Ovary (tissue), 10 donors: ENCODE measurements at places on chromosomes 13 and 19. TPM values are rescaled to one million over a fixed set of nuclear protein-coding genes. Genes with fewer than 3 reads are reported as not detected.

The TMEM59L gene
- not detected for total RNA-seq

The ACP7 gene
- total RNA-seq = not detected

The SMG9 gene
- 13.9 TPM for total RNA-seq

DNA sequence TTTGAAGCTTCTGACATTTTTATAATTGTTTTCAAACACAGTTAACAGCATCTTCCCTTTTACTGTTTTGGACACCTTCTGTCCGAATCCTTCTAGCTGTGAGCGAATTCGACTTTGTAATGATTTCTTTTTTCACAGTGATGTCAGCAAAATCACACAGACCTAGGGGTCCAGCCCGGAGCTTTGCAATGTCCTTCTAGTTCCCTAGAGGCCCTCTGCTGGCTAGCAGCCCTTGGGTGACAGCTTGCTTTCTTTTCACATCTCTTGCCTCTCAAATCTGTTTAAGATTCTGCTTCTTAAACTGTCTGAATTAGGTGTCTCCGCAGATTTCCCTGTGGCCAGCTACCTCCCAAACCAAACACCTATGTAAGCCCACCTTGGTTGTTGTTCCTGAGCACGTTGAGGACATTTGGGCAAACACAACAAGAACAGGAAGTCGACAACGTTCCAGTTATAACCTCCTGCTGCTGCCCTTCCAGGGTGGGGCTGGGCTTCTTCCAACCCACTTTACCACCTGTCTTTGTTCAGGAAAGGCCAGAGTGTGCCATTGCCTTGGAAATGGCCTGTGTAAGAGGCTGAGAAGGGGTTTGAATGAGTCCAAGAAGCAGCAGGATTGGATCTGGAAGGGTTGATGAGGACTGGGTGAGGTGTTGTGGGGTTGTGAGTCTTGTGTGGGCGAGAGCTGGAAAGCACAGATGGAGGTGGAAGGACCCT is 123.1 kb downstream of the ATP8A2 start:
- no peak for DNase-seq
- H3K27me3 ChIP-seq = no peaks in the 10 kb centered on the region
- no peaks in the 10 kb centered on the region for H3K4me1 ChIP-seq
- H3K36me3 ChIP-seq = no peaks in the 10 kb centered on the region
- H3K4me3 ChIP-seq = no peak overlapping the region
- H3K27ac ChIP-seq = no peak overlapping the region

DNA sequence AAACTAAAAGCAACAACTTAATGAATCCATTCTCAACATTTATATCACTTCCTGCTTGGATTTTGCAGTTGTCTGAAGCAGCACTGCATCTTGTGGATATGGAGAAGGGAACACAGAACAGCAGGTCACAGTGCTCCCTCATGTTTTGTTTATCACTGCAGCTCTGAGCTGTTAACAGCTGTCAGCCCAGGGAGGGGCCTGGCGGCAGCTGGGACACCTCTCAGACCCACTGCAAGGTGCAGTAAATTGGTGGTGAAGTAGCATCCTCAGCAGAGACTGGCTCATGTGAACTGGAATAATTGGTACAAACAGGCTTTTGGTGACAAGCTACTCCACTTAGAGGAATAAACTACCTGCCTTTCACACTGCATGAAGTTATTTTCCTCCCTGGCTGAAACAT is 170.4 kb downstream of the LIG4 start:
- H3K27me3 ChIP-seq = no peaks in the 10 kb centered on the region
- no peak for DNase-seq
- no peak overlapping the region for H3K4me3 ChIP-seq
- H3K27ac ChIP-seq = no peak overlapping the region

DNA sequence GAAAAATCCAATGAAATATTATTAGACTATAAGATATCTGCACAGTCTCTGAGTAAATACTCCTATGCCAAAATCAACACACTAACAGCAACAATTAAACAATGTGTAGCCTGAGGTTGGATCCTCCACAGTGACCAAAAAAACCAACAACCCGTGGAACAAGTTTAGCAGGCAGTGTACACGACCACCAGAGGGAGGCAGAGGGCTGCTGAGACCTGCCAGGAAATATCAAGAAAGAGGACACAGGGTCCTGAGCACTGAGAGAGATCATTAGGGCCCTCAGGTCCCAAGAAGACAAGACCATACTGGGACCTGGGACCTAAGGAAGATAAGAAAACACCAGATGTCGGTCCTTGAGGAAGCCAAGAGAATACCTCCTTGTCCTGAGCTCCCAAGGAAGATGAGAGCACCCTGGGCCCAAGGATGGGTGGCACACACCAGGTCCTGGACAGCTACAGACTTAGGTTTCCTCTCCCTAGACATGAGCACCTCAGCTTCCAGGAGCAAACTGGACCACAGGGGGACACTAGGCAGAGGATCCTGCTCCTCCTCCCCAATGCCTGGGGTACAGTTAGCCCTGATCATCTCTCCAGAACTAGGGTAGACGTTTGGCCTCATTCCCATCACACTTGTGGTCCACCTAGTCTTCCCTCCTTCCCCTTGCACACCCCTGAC is 822 bp upstream of the ZNF274 start:
- peaks cover 5% of the 10 kb centered on the region for H3K36me3 ChIP-seq
- peak overlapping the region; percentile 72 for H3K4me3 ChIP-seq
- H3K27ac ChIP-seq = peak overlapping the region; percentile 98
- peak; percentile 36 for DNase-seq
- H3K4me1 ChIP-seq = peaks cover 4% of the 10 kb centered on the region

DNA sequence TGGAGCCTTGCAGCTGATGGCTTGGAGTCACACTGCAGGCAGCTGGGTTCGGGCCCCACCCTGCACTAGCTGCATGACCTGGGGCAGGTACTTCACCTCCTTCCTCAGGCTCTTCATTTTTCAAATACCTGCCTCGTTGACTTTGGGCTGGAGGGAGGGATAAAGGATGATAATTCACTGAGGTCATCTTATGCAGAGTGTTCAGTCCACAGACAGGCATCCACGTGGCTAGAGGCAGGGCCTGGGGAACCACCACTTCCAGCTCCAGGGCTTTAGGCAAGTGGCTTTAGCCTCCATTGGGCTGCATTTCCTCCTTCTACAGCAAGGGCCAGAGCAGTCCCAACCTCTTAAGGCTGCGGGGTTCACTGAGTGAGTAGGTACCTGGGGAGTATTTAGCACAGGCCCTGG is 84.8 kb downstream of the SIPA1L3 start:
- H3K36me3 ChIP-seq = no peaks in the 10 kb centered on the region
- no peak for DNase-seq
- H3K27ac ChIP-seq = no peak overlapping the region
- no peak overlapping the region for H3K4me3 ChIP-seq

DNA sequence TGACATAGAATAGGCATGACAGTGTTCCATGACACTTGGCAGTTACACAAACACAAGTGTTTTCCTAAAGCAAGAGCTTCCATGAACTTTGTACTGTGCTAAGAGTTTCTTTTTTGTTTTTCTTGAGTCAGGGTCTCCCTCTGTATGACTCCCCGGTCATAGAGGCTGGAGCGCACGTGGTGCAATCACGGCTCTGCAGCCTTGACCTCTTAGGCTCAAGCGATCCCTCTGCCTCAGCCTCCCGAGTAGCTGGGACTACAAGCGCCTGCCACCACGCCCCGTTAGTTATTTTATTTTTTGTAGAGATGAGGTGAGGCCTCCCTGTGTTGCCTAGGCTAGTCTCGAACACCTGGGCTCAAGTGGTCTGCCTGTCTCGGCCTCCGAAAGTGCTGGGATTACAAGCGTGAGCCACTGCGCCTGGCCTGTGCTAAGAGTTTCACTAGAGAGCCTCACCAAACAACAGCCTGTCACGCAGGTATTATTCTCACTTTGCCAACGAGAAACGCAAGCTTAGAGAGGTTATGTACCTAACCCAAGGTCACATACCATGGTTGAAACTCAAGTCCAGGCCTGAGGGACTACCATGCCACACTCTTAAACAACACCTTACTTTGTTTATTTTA is 355.9 kb downstream of the KLF12 start:
- no peak overlapping the region for H3K4me3 ChIP-seq
- no peak for DNase-seq
- H3K27ac ChIP-seq = no peak overlapping the region
- peaks cover 2% of the 10 kb centered on the region for H3K4me1 ChIP-seq
- H3K27me3 ChIP-seq = no peaks in the 10 kb centered on the region

DNA sequence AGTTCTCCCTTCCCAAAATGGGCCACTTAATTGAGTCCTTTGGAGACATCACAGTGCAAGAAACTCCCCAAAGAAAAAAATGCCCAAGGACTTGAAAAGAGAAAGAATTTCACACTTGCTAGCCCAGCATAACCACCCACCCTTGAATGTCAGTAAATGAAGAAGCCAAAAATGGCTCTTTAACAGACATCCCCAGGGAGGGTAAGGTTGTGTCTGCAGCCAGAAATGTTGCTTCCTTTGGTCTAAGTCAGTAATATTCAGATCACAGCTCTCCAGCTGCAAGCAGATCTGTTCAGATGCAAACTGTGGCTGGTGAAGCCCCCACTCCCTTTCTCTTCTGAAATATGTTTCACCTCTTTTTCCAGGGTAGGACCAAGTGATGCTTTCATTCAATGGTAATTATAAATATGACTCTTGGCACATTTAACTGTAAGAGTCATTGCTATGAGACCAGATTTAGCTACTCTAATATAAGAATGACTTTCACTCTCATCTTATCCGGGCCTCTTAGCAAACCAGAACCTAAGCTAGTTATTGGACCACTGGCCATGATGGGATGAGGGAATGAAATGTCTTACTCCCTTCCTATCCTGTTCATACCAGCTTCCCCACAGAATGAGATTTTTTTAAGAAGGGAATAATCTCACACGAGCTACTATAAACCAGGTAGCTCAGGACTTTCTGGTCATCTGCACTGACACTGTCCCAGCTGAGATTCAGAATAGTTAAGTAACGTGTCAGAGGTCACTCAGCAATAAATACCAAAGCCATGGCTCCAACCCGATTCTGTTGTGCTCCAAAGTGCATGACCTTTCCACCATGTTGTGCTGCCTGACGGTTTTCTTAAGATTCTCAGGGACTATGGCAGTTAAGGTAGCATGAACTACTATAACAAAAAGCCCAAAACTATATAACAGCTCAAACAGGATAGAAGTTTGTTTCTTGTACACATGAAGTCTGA is 234.1 kb downstream of the FOXO1 start:
- no peak overlapping the region for H3K4me3 ChIP-seq
- no peak for DNase-seq
- no peaks in the 10 kb centered on the region for H3K36me3 ChIP-seq
- H3K4me1 ChIP-seq = no peaks in the 10 kb centered on the region
- H3K27me3 ChIP-seq = no peaks in the 10 kb centered on the region
